ENCODE measurements at places on chromosomes 11 and 22.

DNA sequence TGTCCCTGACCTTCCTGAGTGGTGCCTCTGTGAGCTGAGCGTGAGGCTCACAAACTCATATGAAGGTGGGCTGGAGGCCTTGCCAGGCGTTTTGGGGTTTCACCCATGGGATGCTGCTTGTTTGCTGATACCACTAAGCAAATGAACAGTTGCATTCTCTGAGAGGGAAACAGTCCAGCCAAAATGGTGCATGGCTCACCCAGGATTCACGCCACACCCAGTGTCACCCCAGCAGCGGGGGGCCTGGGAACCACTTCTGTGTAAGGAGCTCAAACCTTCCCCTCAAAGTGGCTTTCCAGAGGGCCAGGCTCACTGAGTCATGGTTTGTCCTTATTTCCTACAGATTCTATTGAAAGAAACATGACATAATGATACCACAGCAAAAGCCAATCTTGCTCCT, 928.1 kb downstream of the TBC1D22A start:
- DNase-seq, result no peak

DNA sequence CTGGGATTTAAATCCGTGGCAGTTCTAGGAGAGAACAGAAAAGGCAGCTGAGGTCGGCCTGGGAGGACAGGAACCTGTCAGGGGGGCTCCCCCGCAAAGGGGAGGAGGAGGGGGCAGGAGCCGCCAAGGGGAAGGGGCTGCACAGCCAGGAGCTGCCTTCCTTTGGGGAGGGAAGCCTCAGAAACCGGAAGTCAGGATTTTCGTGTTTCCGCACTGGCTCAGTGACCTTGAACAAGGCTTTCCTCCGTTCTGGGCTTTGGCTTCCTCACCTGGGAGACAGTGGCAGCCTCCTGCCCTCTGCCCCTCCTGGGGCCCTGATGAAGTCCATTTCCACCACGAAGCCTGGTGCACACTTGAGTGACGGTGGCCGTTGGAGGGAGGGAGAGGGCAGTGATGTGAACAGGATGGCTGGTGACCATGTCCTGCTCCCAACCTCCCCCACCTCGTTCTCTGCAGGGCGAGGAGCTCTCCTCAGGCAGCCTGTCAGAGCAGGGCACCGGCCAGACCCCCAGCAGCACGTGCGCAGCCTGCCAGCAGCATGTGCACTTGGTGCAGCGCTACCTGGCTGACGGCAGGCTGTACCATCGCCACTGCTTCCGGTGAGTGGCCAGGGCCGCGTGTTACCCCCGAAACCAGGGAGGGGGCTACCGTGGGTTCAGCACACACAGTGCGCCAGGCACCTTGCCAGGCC, 12.6 kb downstream of the MICALL1 start:
- DNase-seq, result no peak

GRCh38 chr22:17366830-17367229, 2.4 kb upstream of the CECR2 start:
- DNase-seq, result no peak

DNA sequence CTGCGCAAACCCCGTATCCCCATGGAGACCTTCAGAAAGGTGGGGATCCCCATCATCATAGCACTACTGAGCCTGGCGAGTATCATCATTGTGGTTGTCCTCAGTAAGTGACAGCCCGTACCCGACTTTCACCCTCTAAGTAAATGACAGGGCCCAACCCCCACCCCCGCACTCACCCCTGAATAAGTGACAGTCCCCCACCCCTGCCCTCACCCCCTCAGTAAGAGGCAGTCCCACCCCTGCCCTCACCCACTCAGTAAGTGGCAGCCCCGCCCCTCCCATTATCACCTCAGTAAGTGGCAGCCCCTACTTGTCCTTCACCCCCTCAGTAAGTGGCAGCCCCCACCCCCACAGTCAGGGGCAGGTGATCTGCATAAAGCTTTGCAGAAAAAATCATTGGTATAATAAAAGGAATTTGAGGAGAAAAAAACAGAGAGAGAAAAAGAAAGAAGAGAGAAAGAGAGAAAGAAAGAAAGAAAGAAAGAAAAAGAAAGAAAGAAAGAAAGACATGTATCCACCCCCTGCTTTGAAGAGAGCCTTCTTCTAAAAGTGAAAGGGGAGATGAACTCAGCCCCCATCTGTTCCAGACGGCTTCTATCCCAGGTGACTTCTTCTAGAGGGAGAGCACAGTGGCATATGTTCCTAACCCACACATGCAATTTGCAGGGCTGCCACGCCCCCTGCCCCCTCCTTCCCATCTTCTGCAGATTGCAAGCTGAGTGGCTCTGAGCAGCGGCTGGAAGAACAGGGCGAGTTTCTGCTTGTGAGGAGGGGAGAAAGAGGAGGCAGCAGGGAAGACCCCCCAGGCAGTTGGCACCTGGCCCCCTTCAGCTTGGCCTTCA, 12.5 kb upstream of the SMIM35 start:
- no peak for DNase-seq

- no peak for DNase-seq
These were observed 8.2 kb upstream of the F2 start for GRCh38 chr11:46710821-46711269.

GRCh38 chr11:58011771-58012170, 11.9 kb upstream of the OR9Q1 start:
- no peak for DNase-seq

GRCh38 chr11:92657226-92657625, 312.2 kb upstream of the MTNR1B start:
- DNase-seq, result no peak

GRCh38 chr11:76629116-76629852, 41.3 kb downstream of the LRRC32 start:
- DNase-seq, result no peak

GRCh38 chr11:93051186-93051585, 81.7 kb downstream of the MTNR1B start:
- DNase-seq, result no peak

DNA sequence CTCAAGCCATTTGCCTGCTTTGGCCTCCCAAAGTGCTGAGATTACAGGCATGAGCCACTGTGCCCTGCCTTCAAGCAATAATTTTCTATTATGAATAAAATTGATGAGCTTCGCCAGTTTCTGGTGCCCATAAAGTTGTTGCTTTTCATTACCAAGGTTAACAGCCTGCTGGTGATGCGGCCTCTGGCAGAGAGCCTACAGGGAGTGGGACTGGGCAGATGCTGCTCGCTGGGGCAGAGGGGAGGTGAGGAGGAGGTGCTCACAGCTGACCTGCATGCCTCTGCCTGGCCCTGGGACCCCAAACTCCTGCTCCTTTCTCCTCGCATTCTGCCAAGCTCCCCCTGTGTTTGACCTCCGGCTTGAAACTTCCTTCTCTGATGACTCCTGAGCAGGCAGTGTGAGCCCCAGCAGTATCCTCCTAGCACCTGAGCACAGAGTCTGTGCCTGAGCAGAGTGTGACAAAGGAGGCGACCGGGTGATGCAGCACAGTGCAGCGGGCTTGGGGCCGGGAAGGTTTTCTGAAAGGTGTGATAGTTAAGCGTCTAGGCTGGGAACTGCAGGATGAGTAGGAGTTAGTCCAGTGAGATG, 56.1 kb upstream of the B3GAT1 start:
- DNase-seq, result no peak

DNA sequence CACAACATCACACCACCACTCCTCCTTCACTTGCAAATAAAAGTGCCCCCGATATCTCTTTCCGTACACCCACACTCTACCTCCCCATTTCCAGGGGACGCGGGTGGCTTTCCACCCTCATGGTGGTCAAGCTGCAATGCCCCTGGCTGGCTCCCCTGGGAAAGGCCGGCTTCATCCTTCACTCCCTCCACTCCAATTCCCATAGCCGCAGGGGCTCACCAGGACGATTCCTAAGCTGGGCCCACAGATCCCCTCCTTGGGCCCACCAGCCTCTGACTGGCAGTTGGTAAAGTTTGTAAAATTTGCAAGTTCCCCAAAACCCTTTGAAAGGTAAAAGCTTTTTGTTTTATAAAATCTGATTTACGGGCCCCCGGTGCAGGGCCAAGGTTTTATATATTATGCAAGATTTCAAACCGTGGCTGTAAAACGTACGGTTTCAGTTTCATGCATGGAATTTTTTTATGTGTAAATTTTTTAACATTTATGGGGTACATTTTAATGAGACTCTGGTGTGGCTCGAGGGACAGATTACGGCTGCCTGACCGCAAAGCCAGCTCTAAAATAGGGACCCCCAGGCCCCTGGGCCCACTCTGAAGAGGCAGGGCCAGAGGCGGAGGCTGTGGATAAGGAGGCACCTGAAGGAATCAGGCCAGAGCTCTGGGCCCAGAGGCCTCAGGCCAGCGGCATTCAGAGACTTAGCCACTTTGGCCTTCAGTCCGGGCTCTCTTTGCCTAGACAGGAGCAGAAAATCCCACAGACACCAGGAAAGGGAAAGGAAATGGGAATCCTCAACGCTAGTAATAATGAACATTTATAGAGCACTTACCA, 106.5 kb downstream of the FEZ1 start:
- no peak for DNase-seq

DNA sequence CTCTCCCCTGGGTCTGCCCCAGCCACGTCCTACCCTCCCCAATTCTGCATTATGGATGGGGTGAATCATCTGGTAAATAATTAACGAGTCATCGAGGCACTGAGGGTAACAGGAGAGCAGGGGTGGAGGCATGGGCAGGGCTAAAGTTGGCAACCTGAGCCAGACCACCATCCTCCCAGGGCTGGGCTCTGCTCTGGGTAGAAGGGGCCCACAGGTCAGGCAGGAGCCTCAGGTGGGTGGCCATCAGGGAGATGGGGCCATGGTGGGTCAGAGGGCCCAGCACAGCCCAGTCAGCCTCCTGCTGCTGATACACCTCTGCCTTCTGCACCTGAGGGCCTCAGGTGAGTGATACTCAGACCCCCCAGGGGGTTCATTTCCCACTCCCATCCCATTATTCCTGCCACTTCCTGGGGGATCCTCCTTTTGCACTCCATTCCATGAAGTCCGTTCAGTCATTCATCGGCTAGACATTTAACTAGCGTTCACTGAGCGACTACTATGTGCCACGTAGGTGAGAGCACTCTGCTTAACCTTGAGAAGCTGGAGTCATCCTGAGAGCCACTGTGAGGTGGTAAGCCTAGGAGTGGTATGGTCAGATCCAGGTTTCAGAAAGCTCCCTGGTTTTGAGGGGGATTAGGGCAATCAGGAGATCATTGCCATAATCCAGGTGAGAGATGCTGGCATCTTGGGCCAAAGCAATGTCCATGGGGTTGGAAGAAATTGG, at the start of gene VSIG10L2:
TSS of gene VSIG10L2 (plus strand) at position 248 of the 724 bp plus-strand sequence. CDS start at position 260, 12 bp downstream.
- no peak for DNase-seq

DNA sequence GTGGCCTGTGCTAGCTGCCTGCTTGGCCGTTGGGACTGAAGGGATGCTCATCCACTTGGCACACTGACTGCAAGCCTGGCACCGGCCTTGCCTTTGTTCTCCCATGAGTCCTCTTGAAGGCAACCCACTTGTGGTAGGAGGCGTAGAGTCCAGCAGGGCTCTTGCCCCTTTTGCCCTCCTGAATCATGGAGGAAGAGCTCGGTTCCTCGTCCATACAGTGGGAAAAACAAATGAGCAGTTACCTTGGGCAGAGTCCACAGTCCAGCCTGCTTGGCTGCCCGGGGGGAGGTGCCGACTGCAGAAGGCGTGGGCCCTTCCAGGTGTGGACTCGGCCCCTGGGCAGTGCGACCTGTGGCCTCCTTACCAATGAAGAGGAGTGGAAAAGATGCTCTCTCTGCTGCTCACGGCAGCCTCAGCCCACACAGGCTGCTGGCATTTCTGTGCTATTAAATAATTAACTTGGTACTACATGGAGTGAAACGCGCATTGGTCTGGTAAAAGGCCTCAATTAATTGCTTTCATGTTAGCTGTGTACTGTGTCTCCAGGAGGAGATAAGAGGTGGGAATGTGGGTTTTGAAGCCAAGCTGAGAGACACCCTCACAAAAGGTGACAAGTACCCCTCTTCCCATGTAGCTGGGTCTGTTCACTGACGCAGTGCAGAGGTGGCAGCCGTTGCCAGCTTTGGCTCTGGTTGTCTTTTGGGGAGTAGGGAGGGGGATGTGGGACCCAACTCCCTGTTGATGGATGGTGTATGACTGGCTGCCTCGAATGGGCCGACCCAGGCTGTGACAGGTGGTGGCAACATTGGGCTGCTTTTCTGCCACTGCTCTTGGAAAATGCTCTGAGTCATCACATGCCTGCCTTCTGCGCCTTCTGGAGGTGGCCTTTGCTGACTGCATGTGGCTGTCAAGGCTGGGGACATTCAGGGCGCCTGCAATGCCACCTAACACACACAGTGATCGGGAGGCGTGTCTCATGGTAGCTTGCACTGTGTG, 26.8 kb upstream of the B3GAT1 start:
- DNase-seq, result no peak

DNA sequence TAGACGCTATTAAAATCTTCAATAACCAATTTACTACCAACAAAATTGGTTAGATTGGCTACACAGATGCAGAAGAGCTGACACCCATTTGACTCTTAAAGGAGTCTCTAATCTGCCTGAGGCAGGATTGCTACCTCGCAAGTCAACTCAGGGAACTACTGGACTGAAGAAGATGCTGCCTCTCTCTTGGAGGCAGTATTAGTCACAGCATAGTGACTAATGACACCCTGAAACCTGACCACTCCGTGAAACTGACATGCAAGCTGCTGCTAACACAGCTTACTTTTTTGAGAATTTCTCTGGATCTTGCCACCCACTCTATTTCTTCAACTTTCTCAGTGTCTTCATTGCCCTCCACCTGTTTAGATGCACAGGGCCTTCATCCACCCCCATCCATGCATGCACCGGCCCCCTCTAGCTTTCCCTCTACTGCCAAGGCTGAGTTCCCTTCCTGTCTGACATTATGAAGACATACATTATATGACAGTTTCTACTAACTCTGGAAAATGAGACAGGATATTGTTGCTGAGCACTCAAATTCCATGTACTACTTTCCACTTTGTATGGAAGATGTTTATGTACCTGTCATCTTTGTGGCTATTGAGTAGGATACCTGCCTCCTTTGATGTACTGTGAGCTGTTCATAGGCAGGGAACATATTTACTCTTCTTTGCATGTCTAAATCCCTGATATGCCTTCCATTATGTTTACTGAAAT, 183.2 kb downstream of the MSANTD4 start:
- DNase-seq, result no peak

DNA sequence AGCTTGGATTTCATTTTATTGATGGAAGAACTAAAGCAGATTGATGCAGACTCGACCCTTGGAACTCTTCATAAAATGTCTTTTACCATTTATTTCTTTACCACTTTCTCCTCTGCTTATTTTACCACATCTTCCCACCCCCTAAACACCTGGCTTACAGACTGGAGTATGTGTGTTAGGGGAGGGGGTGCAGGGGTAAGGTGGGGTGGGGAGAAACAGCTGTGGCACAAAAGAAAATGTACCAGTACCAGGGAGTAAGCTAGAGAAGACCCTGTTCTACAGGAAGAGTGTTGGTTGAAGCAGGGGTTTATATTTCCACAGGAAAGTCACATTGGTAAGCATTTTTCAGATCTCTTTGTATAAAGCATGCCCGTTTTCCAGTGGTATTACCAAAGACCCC, 312.7 kb upstream of the MTNR1B start:
- DNase-seq, result no peak
